Testis (tissue), 5 donors: ENCODE measurements at places on chromosomes 12 and 14.

GRCh38 chr14:63204407-63205043, at the start of gene RHOJ:
Gene RHOJ (plus strand): TSS chr14:63204443. CDS start chr14:63204870, 427 bp downstream.
- peak; percentile 43 for DNase-seq

DNA sequence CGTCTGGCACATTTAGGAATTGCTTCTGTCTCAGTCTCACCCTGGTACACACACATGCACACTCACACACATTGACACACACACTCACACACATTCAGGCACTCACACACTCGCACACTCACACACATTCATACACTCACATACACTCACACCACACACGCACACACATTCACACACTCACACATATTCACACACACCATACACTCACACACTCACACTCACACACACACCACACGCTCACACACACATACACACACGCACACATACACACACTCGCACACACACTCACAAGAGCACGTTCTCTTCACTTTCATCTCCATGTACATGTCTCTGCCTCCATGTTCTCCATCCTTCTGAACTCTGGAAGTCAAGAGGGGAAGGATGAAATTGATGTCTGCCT, 23.1 kb upstream of the SMUG1 start:
- DNase-seq: no peak

GRCh38 chr12:127832172-127832571, 434.8 kb upstream of the TMEM132C start:
- DNase-seq: no peak

DNA sequence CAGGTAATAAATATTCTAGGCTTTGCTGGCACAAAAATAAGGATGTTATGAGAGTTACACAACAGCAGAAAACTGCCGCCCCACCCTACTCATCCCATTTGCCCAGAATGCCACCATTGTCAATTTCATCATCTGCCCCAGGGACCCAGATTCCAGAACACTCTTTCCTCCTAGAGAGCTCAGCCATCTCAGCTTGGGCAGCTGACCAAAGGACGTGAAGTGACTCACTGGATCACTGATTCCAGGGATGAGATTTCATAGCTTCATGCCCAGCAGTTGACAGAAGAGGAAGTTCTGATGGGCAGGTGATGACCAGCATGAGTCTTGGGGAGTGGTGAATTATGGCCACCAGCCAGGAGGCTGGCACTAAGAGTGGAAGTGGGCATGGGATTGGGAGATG, 450.3 kb downstream of the RMST start:
- DNase-seq: no peak

GRCh38 chr12:96354326-96354725, 45.9 kb downstream of the CDK17 start:
- no peak for DNase-seq

DNA sequence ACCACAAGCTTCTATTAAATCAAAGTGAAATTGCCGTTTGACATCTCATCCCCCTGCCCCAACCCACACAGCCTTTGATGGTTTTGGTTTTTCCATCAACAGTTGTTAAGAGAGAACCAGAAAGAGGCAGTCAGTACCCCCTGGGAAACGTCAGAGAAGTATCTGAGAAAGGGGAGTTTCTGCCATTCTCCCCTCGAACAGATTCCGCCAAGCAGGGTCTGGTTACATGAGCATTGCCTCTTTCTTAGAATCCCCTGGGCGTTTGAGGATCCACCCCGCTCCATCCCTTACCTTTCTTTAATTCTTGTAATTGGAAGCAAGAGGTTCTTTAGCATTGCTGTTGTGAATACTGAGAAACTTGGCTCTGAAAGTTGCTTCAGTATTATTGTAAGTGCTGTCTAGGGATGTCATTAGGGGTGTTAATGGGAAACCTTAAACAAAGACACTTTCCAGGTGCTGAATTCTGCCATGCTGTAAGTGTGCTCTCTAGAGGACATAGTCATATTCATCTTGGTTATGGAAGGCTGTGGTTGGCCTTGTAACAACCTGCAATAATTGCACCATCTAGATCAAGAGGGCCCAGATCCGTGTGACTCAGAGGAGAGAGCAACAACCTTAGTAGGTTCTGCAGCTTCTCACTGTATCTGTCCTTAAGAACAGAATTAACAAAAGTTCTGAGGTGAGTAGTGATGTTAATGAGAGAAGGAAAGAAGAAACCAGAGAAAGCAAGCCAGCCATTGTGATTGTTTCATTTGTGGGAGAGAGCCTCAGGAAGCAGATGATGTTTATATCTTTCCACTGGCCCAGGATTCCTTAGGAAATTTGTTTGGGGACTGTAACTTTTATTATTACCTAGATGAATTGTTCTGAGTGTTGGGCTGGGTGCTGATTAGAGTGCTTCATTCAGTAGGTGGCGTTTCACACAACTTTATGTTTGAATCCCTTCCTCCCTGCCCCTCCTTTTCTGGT, 9.0 kb downstream of the TMBIM6 start:
- no peak for DNase-seq

- DNase-seq: no peak
These were observed 18.6 kb downstream of the TPCN1 start for GRCh38 chr12:113239811-113240331.

DNA sequence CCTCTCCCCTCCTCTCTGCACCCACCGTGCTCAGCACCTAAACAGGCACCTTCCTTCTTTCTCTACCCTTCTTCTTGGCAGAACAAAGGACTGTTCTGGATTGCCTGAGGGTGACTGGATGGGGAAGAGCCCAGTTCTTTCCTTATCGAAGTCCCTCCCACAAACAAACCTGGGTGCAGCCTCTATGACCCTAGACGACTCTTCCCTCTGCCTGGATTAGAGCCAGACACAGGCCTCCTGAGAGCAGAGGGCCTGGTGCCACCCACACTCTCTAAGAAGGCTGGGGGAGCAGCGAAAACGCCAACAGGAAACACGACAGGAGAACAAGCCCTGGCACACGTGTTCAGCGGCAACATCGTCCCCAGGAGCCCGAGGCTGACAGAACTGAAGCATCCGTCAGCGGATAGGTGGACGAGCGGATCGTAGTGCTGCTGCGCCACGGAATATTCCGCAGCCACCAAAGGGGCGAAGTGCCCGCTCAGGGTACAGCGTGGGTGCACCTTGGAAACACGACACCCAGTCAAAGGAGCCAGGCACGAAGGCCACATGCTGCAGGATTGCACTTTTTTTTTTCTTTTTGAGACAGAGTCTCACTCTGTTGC, 38.0 kb downstream of the RIMBP2 start:
- no peak for DNase-seq

DNA sequence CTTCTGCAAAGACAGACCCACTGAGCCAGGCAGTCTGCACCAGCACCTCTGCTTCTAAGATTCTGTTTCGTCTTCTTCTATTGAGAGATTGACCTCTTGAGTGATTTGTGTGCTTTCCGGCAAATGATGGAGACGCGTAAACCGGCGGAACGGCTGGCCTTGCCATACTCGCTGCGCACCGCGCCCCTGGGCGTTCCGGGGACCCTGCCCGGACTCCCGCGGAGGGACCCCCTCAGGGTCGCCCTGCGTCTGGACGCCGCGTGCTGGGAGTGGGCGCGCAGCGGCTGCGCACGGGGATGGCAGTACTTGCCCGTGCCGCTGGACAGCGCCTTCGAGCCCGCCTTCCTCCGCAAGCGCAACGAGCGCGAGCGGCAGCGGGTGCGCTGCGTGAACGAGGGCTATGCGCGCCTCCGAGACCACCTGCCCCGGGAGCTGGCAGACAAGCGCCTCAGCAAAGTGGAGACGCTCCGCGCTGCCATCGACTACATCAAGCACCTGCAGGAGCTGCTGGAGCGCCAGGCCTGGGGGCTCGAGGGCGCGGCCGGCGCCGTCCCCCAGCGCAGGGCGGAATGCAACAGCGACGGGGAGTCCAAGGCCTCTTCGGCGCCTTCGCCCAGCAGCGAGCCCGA, 703 bp downstream of the ASCL4 start:
- peak; percentile 54 for DNase-seq
